ENCODE measurements at places on chromosomes 3 and 15.

- no peak for DNase-seq
Measured at GRCh38 chr3:66486202-66486601, 14.6 kb downstream of the LRIG1 start.

DNA sequence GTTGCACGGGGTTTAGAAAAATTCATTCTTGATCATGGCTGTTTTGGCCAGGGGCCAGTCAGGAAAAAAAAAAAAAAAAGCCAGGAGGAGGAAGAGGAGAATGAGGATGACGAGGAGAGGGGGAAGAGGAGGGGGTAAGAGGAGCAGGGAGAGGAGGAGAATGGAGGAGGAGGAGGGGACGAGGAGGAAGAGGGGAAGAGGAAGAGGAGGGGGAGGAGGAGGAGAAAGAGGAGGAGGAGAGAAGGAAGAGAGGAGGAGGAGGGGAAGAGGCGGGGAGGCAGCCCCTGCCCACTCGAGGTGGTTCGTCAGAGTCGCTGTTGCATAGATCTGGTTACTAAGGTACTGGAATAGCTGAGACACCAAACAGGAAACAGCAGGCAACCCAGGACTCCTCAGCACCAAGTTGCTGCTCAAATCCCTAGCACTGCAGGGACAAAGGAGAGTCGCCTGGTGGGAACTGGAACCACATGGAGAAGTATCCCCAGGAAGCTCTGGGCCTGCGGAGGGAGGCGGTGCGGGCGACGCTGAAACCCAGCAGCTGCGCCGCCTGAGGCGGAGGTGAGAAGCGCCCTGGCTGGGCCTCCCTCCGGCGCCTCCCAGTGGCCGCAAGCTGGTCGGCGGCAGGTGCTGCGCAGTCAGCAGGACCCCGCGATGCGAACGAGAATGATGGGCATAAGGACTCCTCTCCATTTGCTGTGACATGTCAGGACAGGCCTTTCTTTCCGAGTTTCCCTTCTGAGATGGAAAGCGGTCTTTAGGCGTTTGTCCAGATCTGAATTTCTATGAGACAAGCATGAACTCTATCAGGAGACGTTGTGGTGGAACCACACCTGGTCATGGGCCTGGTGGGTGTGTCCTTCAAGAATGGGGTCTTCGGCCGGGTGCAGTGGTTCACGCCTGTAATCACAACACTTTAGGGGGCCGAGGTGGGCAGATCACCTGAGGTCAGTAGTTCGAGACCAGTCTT is 17.5 kb downstream of the FAM240A start:
- DNase-seq: peak; percentile 82

- DNase-seq: no peak
Measured at GRCh38 chr3:58102976-58103451, 94.8 kb downstream of the FLNB start.

DNA sequence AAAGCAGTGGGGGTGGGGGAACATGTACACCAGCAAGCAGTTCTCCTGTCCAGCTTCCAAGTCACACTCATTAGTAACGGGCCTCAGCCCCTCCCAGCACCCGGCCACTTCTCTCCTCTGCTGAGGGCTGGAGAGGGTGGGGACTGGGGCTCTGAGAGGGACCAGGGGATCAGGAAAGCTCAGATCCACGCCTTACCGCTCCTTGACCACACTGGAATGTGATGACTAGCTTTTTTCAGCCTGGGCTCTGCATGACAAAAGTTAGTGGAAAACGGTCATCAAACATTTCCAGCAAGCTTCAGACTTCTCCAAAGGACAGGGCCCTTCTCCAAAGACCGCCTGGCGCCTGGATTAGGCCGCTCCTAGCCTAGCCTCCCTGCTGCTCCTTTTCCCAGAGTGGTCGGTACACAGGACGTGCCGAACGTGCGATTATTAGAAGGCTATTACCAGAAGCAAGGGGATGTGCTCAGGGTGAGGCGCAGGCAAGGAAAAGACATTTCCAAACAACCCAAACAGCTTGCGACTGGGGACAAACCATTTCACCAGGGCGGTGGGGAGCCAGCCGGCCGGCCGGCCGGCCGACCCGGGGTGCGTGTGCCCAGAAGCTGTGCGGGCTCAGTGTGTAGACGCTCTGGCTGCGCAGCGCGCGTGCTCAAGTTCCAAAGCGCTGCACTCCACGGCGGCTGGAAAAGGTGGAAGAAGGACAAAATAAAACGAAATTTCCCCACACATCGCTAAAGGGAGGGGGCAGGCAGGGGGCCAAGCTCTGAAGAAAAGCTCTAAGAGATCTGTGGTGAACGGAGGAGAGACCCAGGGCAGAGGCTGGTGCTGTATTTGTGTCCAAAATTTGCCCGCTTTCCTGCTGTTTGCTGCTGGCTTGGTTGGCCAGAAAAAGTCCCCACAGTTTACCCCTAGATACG is 51.0 kb upstream of the SSR3 start:
- peak; percentile 20 for DNase-seq

DNA sequence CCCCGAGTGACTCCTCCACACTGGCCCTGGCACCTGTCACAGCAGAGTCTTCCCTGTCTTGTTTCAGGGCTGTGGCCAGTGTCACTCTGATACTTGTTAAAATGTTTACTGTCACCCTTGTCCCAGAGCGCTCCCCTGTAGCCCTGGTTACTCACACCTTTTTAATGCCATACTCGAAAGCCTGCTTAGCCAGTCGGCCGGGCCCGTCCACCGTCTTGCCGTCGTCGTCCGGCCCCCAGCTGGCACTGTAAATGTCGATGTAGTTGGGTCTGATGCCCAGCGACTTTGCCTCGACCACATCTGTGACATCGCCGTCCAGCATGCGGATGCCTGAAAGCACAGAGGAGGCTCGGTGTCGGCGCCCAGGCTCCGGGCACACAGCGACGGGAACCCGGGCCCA is 91.3 kb downstream of the PCSK6 start:
- no peak for DNase-seq

All from GM20000 (cell line).